Fibroblast of skin of left quadriceps (primary cell): ENCODE measurements at places on chromosomes 2 and 18.
A peak's percentile ranks its signal among the peaks of the same experiment; 100 is the strongest.

DNA sequence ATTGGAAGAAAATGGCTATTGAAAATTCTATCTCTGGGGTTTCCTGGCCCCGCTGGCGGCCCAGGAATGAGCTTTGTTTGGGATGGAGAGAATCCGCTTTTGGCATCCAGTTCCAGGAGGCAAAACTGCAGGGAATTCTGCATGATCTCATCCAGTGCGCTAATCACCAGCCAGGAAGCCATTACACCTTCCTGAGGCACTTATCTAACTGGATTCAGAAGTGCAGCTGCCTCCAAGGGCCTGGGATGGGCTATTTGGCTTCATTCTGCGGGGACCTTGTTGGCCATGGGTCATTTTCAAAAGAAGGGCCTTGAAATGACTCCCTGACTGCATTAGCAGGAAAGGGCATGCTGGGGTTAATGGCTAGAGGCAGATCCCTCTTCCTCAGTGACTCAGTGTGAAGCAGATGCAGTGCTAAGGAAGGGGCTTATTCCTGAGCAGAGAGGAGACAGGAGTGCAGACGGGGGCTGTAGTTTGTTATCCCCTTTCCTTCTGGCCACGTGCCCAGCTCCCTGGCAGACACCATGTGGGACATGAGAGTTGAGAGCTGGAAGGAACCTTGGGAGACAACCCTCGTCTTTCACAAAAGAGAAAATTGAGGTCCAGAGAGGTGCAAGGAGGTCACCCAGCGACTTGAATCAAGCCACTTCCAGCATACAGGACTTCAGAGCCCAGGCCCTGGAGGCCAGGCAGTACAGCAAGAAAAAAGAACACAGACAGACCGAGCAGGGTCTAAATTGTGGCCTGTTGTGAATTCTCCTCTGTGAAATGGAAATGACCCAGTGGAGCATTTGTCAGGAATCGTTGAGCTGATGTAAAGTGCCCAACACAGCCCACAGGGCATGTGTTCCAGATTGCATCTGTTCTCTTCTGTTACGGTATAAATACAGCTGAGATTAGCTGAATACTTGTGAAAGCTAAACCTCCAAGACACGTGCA, 161.8 kb downstream of the PRKCE start:
- DNase-seq: peak; percentile 23

- no peak for DNase-seq
These were observed 1.3 kb upstream of the PRSS56 start for GRCh38 chr2:232518844-232519243.

- no peak for DNase-seq
These were observed 73.4 kb upstream of the CHAC2 start for GRCh38 chr2:53694096-53694771.

DNA sequence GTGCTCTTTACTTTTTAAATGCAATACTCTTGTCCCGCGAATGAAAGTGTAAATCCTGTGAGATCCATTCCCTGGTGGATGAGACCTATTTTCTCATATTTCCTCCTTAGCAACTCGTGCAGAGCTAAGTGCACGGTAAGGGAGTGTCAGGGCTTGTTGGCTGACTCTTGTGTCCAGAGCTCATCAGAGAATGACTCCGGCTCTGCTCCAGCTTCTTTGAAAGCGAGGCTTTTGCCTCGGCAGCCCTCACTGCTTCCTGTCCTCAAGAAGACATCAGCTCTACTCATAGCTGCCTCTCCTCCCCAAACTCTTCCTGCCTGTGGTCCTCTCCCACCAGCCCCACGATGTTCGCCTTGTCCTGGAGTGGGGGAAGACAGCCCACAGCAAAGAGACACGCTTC, 70.7 kb downstream of the LIPG start:
- no peak for DNase-seq

DNA sequence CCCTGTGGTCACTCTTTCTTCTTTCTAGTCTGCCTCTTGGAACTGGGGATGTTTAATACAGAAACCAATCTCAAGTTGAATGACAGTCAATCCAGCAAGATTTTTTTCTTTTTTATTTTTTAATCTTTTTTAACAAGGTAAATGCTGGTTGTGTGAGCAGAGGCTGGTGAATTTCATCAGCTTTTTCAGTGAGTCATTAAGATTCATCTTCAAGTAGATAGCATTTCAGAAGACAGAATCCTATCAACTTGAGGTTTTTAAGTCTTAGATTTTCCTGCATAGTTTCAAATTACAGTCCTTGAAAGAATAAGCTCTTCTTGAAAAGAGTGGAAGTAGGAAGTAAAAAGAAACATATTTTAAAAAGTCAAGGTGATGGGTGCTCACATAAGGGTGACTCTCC, 12.4 kb downstream of the SLC8A1 start:
- DNase-seq: peak; percentile 38

GRCh38 chr2:47039489-47039870, 115.6 kb downstream of the STPG4 start:
- DNase-seq: no peak

DNA sequence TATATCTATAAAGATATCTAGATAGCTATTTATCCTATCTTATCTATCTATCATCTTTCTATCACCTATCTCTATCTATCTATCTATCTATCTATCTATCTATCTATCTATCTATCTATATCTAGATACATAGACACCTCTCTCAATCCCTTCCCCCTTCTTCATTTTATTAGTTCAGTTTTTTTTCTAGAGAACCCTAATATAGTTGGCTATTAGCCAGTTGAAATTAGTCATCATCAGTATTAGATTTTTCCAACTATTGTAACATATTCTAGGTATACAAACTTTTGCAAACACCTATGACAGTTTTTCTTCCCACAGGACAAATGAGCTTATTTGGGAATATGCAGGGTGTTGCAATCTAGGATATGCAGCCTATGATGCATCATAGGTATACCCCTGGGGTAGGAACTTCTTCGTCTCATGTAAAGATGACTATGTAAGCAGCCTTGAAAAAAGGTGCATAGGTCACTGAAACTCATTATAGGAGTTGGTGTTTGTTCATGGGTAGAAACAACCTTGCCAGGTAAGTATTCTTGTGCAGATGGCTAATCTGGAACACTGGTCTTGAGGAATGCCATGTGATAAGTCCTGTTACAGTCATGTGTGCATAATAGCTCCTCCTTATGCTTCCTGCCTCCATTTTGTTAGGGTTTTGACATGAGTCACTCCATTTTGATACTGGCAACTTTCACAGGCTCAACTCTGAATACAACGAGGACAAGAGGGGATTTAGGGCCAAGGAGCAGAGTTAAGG, 160.7 kb upstream of the ZSWIM2 start:
- no peak for DNase-seq

GRCh38 chr2:98704499-98705332, 26.2 kb downstream of the MGAT4A start:
- no peak for DNase-seq

GRCh38 chr18:25243257-25243656, 108.7 kb downstream of the ZNF521 start:
- no peak for DNase-seq

- no peak for DNase-seq
These were observed 54.6 kb downstream of the DCC start for GRCh38 chr18:52394602-52395001.

DNA sequence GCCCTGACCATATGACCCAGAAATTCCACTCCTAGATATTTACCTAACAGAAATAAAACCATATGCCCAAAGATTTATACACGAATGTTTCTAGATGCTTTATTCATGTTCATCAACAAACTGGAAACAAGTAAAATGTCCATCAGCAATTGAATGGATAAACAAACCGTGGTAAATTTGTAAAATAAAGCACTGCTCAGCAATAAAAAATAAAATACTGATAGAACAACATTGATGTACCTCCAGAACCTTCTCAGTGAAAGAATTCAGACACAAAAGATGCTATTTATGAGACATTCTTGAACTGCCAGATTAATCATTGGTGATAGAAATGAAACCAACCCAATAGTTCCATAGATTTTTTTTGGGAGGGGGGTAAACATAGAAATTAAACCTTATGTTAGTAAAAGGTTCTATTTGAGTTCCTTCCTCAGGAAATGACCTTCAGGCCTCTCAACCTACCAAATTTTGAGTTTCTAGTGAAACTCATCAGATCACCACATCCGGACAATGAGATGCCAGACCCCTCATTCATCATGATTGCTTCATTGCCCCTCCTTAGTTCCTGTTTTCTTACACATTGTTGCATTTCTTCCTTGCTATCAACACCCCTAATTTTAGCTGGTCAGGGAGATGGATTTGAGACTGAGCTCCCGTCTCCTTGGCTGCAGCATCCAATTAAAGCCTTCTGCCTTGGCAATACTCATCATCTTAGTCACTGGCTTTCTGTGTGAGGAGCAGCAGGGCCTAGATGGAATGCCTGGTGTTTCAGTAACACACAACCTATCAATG, 203.5 kb downstream of the LPIN1 start:
- DNase-seq: no peak

DNA sequence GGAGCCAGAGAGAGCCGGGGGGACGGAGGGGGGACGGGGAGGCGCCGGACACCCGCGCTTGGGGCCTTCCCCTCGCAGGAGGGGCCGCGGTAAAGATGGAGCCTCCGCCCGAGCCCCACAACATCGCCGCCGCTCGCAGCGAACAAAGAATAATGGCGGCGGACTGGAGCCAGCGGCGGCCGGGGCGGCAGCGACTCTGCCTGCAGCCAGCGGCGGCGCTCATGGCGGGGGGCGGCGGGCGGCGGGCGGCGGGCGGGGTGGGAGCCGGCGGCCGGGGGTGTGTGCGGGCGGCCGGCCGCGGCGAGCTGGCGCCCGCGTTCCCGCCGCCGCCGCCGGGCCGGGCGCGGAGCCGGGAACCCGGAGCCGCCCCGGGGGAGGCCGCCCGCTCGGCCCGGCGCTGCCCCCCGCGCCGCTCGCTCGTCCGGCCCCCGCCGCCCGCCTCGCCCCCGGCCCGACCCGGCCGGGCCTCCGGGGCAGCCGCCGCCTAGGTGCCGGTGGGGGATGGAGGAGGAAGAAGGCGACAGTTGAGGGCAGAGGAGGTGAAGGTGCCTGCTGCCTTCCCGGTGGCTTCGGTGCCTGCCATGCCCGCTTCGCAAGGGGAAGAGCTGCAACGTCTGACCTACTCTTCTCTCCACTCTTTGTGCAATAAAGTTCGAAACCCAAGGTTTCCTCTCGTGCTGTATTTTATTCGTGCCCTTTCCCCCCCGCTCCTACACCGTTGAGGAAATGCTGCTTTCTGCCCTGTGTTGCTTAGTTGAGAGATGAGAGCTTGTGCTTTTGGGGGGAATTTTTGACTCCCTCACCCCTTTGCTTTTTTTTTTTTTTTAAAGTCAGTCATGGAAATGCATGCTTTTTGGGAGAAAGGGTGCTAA, 634 bp downstream of the CREB1 start:
- no peak for DNase-seq

- DNase-seq: no peak
These were observed 115.5 kb upstream of the SH3BP4 start for GRCh38 chr2:234836271-234836670.
